ENCODE measurements at places on chromosomes 12 and 14.

- DNase-seq = peak; percentile 9
Measured at GRCh38 chr14:67666750-67667449, 7.5 kb downstream of the VTI1B start.

DNA sequence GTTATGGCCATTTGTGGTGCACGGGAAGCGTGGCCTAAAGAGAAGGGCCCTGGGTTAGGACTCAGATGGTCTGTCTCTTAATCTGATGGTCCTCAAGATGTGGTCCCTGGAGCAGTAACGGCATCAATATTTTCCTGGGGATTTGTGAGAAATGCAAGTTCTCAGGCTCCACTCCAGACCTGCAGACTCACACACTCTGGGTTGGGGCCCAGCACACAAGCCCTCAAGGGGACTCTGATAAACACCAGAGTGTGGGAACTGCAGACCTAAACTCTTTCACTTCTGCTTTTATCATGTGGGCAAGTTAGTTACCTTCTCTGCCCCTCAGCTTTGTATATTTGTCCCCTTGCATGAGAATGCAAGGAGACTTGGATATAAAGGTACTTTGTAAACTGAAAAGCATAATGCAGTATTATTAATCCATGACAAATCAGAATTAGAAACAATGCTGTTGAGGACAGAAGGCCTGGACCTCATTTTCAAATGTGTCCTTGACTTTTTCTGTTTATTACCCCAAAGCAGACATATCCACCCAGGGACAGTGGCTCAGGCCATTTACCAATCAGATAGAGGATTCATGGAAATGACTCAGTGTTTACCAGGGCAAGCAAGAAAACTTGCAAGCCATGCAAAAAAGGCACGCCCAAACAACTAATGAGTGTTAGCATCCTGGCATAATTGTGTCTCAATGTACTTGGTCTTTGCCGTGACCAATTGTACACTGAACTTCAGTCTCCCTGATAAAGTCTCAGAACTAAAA is 157.0 kb downstream of the ASCL1 start:
- DNase-seq = no peak

DNA sequence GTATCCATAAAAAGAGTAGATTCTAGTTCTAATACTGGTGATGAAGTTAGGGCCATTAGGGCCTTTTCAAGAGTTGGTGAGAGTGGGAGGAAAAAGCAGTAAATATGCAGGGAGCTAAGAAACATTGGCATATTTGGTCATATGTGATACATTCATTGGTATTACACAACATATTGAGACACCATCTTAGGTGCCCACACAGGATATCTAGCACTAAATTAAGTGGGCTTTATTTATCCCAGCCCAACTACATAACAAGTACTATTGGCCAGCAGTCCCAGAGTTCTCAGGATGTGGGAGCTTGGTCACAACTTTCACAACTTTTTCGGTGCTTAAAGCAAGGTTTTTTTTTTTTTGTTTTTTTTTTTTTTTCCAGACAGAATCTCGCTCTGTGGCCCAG is 2.0 kb upstream of the ING4 start:
- DNase-seq = no peak

- DNase-seq = peak; percentile 3
Measured at GRCh38 chr14:70567791-70568190, 32.7 kb downstream of the MED6 start.

DNA sequence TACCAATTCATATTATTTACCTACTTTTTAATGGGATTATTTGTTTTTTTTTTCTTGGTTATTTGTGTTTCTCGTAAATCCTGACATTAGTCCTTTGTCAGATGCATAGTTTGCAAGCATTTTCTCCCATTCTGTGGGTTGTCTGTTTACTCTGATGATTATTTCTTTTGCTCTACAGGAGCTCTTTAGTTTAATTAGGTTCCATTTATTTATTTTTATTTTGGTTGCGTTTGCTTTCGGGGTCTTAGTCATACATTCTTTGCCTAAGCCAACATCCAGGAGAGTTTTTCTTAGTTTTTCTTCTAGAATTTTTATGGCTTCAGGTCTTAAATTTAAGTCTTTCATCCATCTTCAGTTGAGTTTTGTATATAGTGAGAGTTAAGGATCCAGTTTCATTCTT is 289.9 kb downstream of the AKAP6 start:
- DNase-seq = no peak

- DNase-seq = no peak
Measured at GRCh38 chr12:11633968-11634367, 15.5 kb upstream of the ETV6 start.

GRCh38 chr14:75278422-75279152 is at the start of gene FOS:
Gene FOS, plus strand, starts transcription at chr14:75278828. Its CDS starts 155 bp downstream, at chr14:75278983.
- DNase-seq = peak; percentile 93

GRCh38 chr14:92932448-92933395 is 9.8 kb downstream of the CHGA start:
- no peak for DNase-seq

DNA sequence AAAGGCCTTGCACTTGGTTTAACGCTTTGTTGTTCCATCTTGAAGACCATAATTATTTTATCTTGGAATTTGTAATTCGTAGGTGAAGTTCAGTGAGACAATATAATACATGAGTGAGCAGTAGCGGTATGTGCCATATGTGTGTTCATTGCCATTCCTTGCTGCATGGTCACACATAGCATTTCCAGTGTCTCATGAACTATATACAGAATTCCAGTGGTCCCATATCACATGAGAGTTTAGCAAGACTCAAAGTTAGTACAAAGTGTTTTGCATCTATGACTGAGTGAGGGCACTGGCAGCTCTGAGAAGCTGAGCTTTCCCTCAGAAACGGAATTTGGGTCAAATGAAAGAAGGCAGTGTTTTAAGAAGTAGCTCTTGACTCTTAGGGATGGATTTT is 359.8 kb downstream of the FOXG1 start:
- no peak for DNase-seq

Data from nephron progenitor cell (in vitro differentiated cells).